ENCODE measurements at places on chromosomes 4 and X. TPM values are rescaled to one million over a fixed set of nuclear protein-coding genes. Genes with fewer than 3 reads are reported as not detected.

Gene MAGEB1
- not detected for total RNA-seq

Gene PAGE4
- total RNA-seq = 0.43 TPM

Gene SLC4A4
- total RNA-seq = 0.16 TPM

Gene FAAH2
- not detected for total RNA-seq

Gene SLC9A7
- total RNA-seq = 5.9 TPM

Gene SH3RF1
- total RNA-seq = 4.1 TPM

Gene GPRASP3
- total RNA-seq = 1.5 TPM

Gene CENPVL1
- 0.32 TPM for total RNA-seq

Gene BEND4
- total RNA-seq = not detected

Gene SULT1B1
- not detected for total RNA-seq

Gene OTC
- total RNA-seq = not detected

Gene ZNF674
- 2.7 TPM for total RNA-seq
